Heart left ventricle (tissue), 16 donors: ENCODE measurements at places on chromosomes 7 and 10.
A peak's percentile ranks its signal among the peaks of the same experiment; 100 is the strongest.

DNA sequence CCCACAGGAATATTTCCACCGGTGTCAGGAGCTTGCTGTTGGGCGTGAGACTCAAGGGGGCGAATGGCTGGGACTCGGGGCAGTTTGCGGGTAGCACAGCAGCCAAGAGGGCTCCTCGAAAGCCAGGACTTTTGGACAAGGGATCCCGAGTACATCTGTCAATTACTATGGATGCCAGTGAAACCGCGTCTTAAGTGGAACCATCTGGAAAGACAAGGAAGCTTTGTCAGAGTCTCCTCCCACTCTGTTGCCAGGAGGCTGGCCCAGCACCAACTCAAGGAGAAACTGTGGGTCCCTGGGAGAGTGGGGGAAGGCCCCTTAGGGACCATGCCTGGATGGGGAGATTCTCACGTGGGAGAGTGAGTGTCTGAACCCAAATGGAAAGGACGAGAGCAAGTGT lies 57.1 kb downstream of the C10orf143 start:
- H3K4me3 ChIP-seq = no peak overlapping the region
- no peaks in the 10 kb centered on the region for H3K36me3 ChIP-seq
- no peak overlapping the region for H3K27ac ChIP-seq
- no peak for DNase-seq
- no peaks in the 10 kb centered on the region for H3K27me3 ChIP-seq
- H3K4me1 ChIP-seq = no peaks in the 10 kb centered on the region

DNA sequence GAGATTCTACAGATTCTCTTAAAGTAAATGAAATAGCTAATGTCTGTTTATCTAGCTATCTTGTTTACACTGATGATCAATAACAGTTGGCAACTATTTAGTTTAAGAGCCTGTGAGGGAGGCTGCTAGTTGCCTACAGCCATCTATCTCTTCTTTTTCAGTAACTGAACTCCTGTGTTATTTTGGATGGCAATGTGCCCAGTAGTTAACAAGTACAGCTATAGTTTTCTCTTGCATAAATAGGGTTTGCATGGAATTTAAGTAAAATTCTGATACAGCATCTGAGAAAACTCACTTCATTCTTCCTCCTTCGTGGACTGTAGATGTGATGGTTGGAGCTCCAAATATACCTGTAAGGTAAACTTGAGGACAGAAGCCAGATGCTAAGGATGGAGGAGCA lies 219.5 kb upstream of the POT1 start:
- no peaks in the 10 kb centered on the region for H3K27me3 ChIP-seq
- DNase-seq = no peak
- H3K36me3 ChIP-seq = no peaks in the 10 kb centered on the region
- H3K27ac ChIP-seq = no peak overlapping the region
- H3K4me3 ChIP-seq = no peak overlapping the region

- no peak overlapping the region for H3K4me3 ChIP-seq
- DNase-seq = no peak
- H3K36me3 ChIP-seq = no peaks in the 10 kb centered on the region
- H3K4me1 ChIP-seq = no peaks in the 10 kb centered on the region
Measured at GRCh38 chr7:94999069-94999351, 91.6 kb downstream of the PPP1R9A start.

- no peaks in the 10 kb centered on the region for H3K4me1 ChIP-seq
- no peak overlapping the region for H3K27ac ChIP-seq
- no peak for DNase-seq
Measured at GRCh38 chr7:106952658-106953231, 87.7 kb downstream of the PIK3CG start.

- peak overlapping the region; percentile 72 for H3K27ac ChIP-seq
- no peak overlapping the region for H3K4me3 ChIP-seq
- no peaks in the 10 kb centered on the region for H3K27me3 ChIP-seq
- no peak for DNase-seq
Measured at GRCh38 chr7:159097661-159098423, 46.8 kb downstream of the VIPR2 start.

DNA sequence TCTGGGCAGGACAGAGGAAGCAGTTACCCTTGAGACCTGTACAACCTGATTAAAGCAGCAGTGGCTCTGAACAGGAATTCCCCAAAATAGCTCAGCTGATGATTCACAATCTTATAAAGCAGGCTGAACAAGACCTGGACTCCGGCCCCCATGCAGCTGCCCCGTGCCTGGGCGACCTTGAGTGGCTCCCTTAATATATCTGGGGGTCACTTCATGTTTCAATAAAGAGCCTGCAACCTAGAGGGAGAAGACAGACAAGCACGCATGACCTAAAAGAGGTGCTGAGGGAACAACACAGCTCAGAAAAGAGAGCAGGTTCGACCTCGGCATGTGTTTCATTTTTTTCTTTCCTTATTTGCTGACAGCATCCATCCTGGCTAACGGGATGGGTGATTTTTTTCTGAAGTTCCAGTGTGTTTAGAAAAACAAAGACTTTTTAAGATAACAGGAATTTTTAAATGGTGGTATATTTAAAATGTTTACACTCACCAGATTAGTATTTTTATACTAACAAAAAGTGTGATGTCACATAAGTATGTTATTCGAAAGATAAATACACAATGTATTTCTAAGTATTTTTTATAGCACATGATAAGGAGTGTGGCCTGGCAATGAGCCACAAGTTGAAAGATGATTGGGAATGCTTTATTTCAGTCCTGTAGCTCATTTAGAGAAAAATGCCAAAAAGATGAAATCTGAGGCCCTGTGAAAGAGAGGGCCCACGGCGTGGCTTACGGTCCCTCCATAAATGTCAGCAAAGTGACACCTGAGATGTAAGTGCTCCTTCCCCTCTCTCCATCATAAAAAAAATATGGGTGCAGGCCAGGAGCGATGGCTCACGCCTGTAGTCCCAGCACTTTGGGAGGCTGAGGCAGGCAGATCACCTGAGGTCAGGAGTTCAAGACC lies 161.3 kb downstream of the SLIT1 start:
- no peaks in the 10 kb centered on the region for H3K27me3 ChIP-seq
- H3K27ac ChIP-seq = peak overlapping the region; percentile 67
- DNase-seq = peak; percentile 50
- no peak overlapping the region for H3K4me3 ChIP-seq

DNA sequence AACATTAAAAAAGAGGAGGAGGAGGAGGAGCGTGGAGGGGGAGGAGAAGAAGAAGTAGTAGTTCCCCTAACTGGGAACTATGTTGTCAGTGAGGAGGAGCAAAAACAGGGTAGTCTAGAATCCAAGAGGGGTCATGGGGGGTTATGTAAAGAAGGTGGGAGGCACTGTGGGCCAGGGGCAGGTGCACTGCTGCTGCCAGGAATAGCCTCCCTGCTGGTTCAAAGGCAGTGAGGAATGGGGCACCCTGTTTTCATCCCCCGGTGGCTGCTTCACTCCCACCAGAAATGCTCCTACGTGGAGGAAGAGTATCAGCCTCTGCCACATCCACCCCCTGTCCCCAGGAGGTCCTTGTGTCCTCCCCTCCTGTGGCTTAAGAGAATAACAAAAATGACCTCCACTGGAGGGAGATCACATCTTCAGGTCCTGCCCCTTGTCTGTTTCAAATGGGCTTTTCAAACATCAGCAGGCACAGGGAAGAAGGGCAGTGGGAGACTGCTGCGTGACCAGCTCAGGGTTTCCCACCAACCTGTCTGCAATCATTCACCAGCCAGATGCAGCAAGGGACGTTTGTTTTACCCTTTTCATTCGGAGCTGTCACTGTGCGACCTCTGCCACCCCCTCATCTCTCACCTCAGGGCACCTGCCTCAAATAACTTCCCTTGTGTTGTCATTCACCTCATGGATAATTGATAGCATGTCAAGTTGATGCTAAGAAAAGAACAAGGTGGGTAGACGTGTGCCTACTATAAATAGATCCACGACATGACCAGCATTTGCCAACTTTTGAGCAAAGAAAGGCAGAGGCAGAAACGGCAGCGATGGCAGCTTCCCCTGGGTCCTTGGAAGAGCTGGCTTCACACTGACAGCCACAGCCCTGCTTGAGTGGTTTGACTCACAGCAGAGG lies 92.6 kb downstream of the DGKI start:
- no peak overlapping the region for H3K4me3 ChIP-seq
- DNase-seq = no peak
- H3K36me3 ChIP-seq = no peaks in the 10 kb centered on the region
- H3K4me1 ChIP-seq = no peaks in the 10 kb centered on the region
- H3K27me3 ChIP-seq = no peaks in the 10 kb centered on the region
- no peak overlapping the region for H3K27ac ChIP-seq

DNA sequence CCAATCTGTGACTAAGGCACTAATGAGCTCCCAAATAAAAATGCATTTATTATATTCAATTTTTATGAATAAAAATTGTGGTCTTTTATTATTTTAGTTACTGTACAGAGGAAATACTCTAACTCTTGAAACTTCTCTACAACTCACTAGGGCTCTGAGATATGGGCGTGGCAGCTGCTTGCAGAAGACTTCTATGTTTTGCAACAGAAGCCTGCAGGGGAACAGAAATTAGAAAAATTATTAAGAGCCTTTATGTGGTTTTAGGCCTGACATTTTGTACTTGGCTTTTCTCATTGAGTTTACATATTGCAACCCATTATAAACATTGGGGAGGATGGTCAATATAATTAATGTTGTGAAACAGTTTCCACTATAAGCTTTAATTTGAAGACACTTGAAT lies 581.4 kb downstream of the TNS3 start:
- no peak overlapping the region for H3K4me3 ChIP-seq
- H3K36me3 ChIP-seq = no peaks in the 10 kb centered on the region
- DNase-seq = no peak
- H3K27me3 ChIP-seq = no peaks in the 10 kb centered on the region
- H3K4me1 ChIP-seq = peaks cover 6% of the 10 kb centered on the region
- H3K27ac ChIP-seq = no peak overlapping the region

DNA sequence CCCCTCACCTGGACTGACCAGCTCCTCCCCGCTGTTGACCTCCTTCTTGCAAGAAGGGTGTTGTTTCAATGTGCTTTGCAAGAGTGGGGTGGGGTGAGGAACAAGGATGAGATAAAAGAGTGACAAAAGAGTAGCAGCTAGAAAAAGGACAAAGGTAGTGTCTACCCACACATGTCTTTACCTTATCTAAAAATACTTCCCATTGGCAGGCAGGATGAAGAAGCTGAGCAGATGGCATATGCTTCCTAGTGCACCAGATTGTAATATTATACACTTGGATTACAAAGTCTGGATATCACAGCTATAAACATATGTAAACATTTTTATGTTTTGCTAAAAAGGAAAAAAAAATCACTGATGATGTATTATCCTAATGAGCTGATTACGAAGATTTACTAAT lies 34.5 kb downstream of the CHN2 start:
- H3K36me3 ChIP-seq = no peaks in the 10 kb centered on the region
- no peaks in the 10 kb centered on the region for H3K27me3 ChIP-seq
- no peak overlapping the region for H3K4me3 ChIP-seq
- H3K27ac ChIP-seq = no peak overlapping the region
- no peaks in the 10 kb centered on the region for H3K4me1 ChIP-seq
- no peak for DNase-seq

DNA sequence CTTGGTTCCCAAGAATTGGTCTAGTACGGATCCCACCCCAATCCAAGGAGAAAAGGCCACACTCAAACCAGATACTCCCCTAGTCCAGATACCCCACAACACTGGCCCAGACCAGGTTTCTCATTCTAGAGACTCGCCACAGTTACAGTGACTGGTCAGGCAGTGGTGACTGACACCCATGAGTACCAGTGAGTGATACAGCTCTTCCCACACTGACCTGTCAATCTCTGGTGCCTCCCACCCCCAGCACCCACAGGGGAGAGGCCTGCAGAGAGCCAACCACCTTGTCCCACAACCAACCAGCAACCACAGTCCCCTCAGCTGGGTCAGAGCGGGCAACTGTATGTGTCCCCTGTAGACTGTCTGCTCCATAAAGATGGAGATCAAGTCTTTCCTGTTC lies 152.8 kb downstream of the NEURL1 start:
- no peaks in the 10 kb centered on the region for H3K27me3 ChIP-seq
- no peaks in the 10 kb centered on the region for H3K36me3 ChIP-seq
- peaks cover 28% of the 10 kb centered on the region for H3K4me1 ChIP-seq
- H3K27ac ChIP-seq = peak overlapping the region; percentile 10

DNA sequence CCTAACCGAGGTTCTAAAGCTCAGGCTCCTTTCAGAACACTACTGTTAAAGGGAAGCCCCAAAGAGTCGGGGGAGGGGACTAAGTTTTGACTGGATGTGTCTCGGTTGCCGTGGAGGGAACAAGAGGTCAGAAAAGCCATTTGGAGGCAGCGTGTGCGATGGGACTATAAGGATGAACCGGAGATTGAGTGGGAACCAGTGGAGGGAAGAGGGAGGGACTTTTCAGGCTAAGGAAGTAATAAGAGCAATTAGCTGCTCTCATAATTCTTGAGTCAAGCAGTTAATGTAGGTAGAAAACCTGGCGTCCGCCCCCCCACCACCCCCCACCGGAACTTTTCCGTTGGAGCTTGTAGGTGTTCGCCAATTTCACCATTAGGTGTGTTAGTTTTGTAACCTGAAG lies 491 bp upstream of the AKAP9 start:
- H3K27ac ChIP-seq = peak overlapping the region; percentile 96
- no peaks in the 10 kb centered on the region for H3K36me3 ChIP-seq
- DNase-seq = no peak

DNA sequence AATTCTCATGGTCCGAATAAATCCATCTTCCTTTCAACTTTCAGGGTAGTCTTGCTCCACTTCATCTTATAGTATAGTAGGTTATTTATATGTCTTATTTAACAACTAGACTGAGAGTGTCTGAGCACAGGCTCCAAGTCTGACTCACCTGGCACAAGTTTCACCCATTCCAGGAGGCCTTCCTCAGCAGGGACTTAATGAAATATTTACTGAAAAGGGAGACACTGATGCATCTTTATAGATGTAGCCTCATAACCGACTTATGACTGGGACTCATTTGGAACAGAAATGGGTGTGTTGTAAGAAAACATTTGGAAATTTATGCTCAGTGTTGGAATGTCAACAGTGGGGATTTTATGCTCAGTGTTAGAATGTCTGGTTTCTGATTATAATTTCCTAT lies 59.9 kb downstream of the CH25H start:
- no peaks in the 10 kb centered on the region for H3K27me3 ChIP-seq
- H3K36me3 ChIP-seq = no peaks in the 10 kb centered on the region
- no peak overlapping the region for H3K4me3 ChIP-seq
- H3K27ac ChIP-seq = no peak overlapping the region
- no peak for DNase-seq

GRCh38 chr7:35754741-35755140 lies 46.1 kb upstream of the SEPTIN7 start:
- DNase-seq = no peak
- H3K4me1 ChIP-seq = no peaks in the 10 kb centered on the region
- no peaks in the 10 kb centered on the region for H3K36me3 ChIP-seq
- H3K4me3 ChIP-seq = no peak overlapping the region
- peak overlapping the region; percentile 21 for H3K27ac ChIP-seq

- H3K27ac ChIP-seq = peak overlapping the region; percentile 42
- DNase-seq = peak; percentile 28
- H3K4me1 ChIP-seq = peaks cover 57% of the 10 kb centered on the region
- H3K36me3 ChIP-seq = peaks cover 7% of the 10 kb centered on the region
Measured at GRCh38 chr7:2530071-2530987, 10.8 kb downstream of the LFNG start.
